ENCODE measurements at places on chromosomes 4 and X. TPM values are rescaled to one million over a fixed set of nuclear protein-coding genes. Genes with fewer than 3 reads are reported as not detected.

CPLX1 gene
- not detected for total RNA-seq

RADX gene
- 2.1 TPM for total RNA-seq

FAM47A gene
- not detected for total RNA-seq

P2RY8 gene
- not detected for total RNA-seq

RIPPLY1 gene
- not detected for total RNA-seq

CCDC160 gene
- total RNA-seq, result not detected

SLC10A4 gene
- not detected for total RNA-seq

OCIAD1 gene
- 147 TPM for total RNA-seq

ITM2A gene
- not detected for total RNA-seq

DNA sequence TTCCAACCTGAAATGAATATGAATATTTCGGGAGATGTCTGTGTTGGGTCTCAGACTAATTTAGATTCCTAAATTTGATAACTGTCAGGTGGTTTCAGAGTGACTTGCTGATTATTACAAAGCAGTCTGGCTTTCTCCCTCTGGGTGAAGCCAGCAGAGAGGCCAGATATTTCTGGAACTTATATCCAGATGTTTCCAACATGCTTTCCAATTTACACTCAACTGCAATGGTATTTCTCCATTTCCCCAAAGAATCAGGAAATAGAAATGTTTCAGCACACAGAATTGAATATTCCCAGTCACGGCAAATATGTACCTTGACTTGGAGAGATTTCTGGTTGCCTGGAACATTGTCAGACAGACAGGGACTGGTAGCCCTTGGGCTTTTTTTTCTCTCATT is 48.5 kb upstream of the EGFL6 start:
- H3K27ac ChIP-seq, result peak overlapping the region; percentile 50
- no peaks in the 10 kb centered on the region for H3K27me3 ChIP-seq
- peak; percentile 55 for DNase-seq
- peaks cover 10% of the 10 kb centered on the region for H3K4me1 ChIP-seq

DNA sequence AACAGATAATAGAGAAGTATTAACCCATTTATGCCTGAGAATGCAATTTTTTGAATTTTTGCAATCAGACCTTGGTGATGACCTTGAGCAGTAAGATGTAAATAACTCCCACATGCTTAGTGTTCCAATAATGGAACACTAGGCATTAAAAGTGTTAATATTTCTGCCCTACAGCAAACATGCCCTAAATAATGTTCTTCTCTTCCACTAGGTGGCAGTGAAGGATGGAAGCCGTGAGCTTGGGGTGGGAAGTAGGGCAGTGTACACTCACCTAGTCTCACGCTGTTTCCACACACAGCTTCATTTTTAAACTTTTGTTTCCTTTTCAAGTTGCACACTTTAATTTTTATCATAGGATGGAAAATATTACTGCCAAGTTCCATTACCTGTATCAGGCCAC is 613.1 kb upstream of the HS3ST1 start:
- no peaks in the 10 kb centered on the region for H3K4me1 ChIP-seq
- DNase-seq, result no peak

DNA sequence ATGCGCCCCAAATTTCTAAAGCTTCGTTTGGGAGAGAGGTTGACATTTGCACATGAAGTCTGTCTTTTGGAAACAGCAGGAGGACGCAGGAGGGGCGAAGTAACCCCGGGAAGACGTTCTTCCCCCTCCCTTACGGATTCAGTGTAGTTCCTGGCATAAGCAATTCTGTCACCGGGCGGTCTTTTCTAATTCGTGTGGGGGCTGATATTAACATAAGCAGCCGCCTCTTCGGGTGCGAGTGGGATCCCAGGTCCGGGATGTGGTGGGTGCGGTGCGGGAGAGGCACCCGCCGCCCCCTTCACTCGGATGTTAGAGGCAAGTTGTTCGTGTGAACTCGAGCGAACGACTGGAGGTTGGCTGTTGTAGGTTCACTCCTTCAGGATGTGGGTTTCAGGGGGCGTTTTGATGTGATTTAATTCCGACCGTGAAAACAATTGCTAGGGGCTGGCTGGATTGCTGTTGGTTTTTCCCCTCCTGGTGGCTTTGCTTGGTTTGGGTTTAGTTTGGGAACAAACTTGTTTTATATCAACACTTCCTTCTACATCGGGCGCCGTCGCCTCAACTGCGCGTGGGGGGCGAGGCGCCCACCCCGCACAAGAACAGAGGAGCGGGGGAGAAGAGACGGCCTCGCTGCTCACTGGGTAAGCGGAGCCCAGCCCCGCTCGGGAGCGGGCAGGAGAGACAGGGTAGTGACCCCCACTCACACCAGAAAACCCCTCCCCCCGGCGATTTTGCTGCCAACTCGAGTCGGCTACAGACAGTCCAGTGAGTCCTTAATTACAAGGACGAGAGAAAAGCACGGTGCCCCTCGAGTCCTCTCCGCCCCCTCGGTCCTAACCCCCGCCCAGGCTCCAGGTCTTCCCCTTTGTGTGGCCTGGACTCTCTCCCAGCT is 2.9 kb upstream of the LEF1 start:
- H3K27ac ChIP-seq, result no peak overlapping the region
- peaks cover 76% of the 10 kb centered on the region for H3K27me3 ChIP-seq
- H3K4me3 ChIP-seq, result no peak overlapping the region
- no peak for DNase-seq

- H3K36me3 ChIP-seq, result no peaks in the 10 kb centered on the region
- no peak for DNase-seq
- H3K4me3 ChIP-seq, result no peak overlapping the region
- H3K4me1 ChIP-seq, result no peaks in the 10 kb centered on the region
These were observed 272.1 kb upstream of the AGTR2 start for GRCh38 chrX:115898382-115899001.

- no peaks in the 10 kb centered on the region for H3K4me1 ChIP-seq
- DNase-seq, result no peak
- no peaks in the 10 kb centered on the region for H3K36me3 ChIP-seq
- H3K27me3 ChIP-seq, result no peaks in the 10 kb centered on the region
- H3K4me3 ChIP-seq, result no peak overlapping the region
- H3K27ac ChIP-seq, result no peak overlapping the region
These were observed 318.0 kb downstream of the FBXW7 start for GRCh38 chr4:152217896-152218295.

GRCh38 chr4:21202959-21203358 is 502.7 kb downstream of the PACRGL start:
- no peaks in the 10 kb centered on the region for H3K4me1 ChIP-seq
- H3K27me3 ChIP-seq, result no peaks in the 10 kb centered on the region
- no peaks in the 10 kb centered on the region for H3K36me3 ChIP-seq
- DNase-seq, result no peak

DNA sequence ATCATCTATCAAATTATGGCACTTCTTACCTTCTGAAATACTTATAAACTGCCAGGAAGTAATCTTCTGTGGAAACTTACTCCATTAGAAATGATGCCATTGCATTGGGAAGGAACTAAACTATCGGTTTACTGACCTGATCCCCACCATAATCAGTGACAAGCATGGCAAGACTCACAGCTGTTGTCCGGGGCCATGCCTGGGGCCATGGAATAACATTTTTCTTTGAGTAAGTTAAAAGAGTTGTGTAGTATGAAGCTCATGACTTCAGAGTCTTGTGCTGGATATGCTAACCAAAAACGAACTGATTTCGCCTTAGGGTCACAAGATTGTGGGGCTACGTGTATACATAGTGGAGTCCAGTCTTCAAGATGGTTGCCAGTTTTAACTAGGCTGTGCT is 15.4 kb downstream of the MTHFD2L start:
- H3K4me3 ChIP-seq, result no peak overlapping the region
- no peaks in the 10 kb centered on the region for H3K27me3 ChIP-seq
- H3K4me1 ChIP-seq, result no peaks in the 10 kb centered on the region
- H3K27ac ChIP-seq, result no peak overlapping the region

DNA sequence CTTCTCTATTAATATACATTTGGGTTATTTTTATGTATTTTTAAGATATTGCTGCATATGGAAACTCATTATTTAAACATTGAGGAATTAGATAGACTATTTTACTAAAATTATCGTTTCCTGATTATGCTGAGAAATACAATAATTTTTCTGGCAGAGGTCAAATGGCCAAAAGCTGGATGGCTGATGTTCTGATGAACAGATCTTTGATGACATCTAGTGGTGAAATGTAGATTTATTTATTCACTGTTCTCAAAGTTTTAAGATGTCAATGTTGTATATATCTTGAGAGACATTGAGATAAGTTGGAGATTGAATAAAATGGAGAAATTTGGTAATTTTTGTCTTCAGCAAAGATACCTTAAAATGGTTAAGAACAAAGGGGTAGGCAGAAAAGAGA is 96.2 kb downstream of the UGT8 start:
- no peaks in the 10 kb centered on the region for H3K27me3 ChIP-seq
- DNase-seq, result peak; percentile 54
- H3K4me1 ChIP-seq, result no peaks in the 10 kb centered on the region

DNA sequence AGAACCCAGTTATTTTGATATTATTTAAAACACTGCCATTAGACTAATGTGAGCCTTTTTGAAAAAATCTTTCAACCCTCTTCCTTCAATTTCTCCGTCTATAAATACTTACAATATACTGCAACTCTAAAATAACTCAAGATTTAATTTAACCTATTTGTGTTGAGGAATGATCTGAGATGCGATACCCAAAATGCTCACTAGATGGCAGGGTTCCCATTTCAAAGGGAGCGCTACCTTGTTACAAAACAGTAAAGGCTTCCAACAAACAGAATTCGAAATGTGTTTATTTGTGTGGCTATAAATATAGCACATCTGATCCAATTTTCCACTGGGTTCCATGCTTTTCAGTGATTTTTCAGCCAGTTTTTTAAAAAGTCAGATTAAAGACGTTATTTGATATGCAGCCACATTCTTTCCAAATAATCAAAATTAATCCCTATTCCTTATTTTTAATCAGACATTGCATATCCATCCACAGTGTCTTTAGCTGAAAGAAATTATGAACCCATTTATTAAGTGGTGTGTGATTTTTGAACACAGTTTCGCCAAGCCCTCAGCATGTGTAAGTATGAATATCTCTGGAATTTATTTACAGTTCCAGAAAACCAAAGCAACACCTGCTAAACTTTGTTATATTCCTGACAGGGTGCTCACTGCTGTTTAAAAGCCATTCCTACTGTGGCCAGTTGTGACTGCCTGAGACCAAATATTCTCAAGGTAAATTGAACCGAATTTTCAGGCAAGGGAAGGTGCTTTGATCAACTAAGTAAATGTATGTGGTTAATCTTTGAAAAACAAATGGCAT is 668.0 kb upstream of the LCORL start:
- peak; percentile 65 for DNase-seq
- H3K4me1 ChIP-seq, result no peaks in the 10 kb centered on the region
- no peaks in the 10 kb centered on the region for H3K27me3 ChIP-seq
- H3K4me3 ChIP-seq, result no peak overlapping the region

DNA sequence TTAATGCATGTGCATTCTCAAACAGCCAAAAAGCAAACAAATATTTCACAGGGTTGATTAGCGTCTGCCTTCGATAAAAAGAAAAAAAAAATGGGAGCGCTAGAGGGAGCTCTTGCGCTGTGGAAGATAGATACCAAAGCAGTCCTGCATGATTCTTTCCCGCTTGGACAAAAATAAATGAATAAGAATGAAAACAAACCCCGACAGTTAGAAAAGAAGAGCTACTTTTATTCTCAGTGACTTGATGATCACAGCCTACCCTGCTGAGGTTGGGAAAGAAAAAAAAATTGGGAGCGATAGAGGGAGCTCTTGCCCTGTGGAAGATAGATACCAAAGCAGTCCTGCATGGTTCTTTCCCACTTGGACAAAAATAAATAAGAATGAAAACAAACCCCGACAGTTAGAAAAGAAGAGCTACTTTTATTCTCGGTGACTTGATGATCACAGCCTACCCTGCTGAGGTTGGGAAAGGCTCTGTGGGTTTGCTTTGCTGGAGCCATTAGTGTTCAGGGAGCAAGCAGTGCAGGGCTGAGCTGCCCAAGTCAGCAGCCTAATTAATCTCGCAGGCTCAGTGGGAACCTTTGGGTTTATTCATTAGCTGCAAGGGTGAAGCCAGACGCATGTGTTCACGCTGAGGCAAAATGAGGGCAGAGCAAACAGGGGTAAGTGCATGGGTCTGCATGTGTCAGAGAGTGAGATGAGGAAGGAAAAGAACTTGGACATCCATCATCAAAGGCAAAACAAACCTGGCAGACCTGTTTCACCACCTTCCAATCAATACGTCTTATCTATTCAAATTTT is 249.3 kb upstream of the PRKX start:
- no peaks in the 10 kb centered on the region for H3K27me3 ChIP-seq
- H3K36me3 ChIP-seq, result no peaks in the 10 kb centered on the region
- no peak overlapping the region for H3K27ac ChIP-seq
- H3K4me3 ChIP-seq, result no peak overlapping the region
- peak; percentile 26 for DNase-seq
- H3K4me1 ChIP-seq, result no peaks in the 10 kb centered on the region

DNA sequence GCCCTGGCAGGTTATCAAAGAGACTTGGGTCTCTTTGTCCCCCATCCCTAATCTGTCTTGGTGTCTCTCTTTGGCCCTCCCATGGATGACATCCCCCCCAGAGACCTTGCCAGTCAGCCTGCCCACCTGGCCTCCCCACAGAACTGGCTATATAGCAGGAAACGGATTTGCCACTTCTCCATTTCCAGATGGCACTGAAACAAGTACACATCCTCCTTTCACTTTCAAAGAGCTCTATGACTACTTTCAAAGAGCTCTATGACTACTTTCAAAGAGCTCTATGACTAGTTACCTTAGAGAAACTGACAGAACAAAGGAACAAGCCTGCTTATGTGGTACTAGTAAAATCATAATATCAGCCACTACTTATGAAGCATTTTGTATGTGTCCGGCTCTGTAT is 175.3 kb downstream of the MAML3 start:
- H3K4me1 ChIP-seq, result peaks cover 12% of the 10 kb centered on the region
- DNase-seq, result no peak

- H3K27ac ChIP-seq, result no peak overlapping the region
- no peak overlapping the region for H3K4me3 ChIP-seq
These were observed 25.1 kb downstream of the ENOX2 start for GRCh38 chrX:130877892-130878341.

GRCh38 chr4:188821500-188821899 is 682.3 kb downstream of the TRIML1 start:
- no peaks in the 10 kb centered on the region for H3K4me1 ChIP-seq
- DNase-seq, result no peak
- H3K27ac ChIP-seq, result no peak overlapping the region

DNA sequence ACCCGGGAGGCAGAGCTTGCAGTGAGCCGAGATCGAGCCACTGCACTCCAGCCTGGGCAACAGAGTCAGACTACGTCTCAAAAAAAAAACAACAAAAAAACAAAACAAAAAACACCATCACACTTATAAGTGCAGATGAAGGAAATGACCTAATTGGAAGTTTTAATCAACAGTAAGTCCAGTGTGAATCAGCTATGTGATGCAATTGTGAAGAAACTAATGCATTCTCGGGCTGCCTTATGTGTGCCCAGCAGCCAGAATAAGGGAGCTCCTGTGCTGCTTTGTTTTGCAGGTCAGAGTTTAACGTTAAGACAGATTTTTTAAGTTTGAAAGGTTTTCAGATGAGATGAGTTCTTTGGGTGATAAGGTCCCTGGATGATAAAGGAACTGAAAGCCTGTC is 10.8 kb downstream of the DAPP1 start:
- no peak overlapping the region for H3K27ac ChIP-seq
- no peaks in the 10 kb centered on the region for H3K27me3 ChIP-seq
- H3K4me3 ChIP-seq, result no peak overlapping the region
- H3K4me1 ChIP-seq, result no peaks in the 10 kb centered on the region
- no peaks in the 10 kb centered on the region for H3K36me3 ChIP-seq

GRCh38 chrX:68929332-68930150 is 100.7 kb downstream of the EFNB1 start:
- H3K4me3 ChIP-seq, result no peak overlapping the region
- H3K27ac ChIP-seq, result no peak overlapping the region
- H3K4me1 ChIP-seq, result no peaks in the 10 kb centered on the region
- peak; percentile 74 for DNase-seq
- H3K27me3 ChIP-seq, result no peaks in the 10 kb centered on the region

All from GM23248 (cell line).